ENCODE measurements at places on chromosomes 1 and 21.

- no peak for DNase-seq
Observed at GRCh38 chr1:156899956-156900718, 6.6 kb downstream of the PEAR1 start.

GRCh38 chr1:19325958-19326747 is 14.0 kb downstream of the SLC66A1 start:
- no peak for DNase-seq

DNA sequence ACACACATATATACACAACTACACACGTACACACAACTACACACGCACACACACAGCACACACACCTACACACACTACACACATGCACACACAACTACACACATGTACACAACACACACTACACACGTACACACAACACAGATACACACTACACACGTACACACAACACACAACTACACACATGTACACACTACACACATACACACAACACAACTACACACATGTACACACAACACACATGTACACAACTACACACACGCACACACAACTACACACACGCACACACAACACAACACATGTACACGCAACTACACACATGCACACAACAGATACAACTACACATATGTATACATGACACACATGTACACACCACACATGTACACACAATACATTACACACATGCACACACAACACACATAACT is 318.1 kb downstream of the CAMTA1 start:
- no peak for DNase-seq

- no peak for DNase-seq
Observed at GRCh38 chr1:87024936-87025540, 110.6 kb downstream of the HS2ST1 start.

- DNase-seq, result no peak
Observed at GRCh38 chr1:9815150-9815549, 8.6 kb downstream of the CLSTN1 start.

- DNase-seq, result no peak
Observed at GRCh38 chr1:111538343-111539025, 35.1 kb upstream of the ADORA3 start.

DNA sequence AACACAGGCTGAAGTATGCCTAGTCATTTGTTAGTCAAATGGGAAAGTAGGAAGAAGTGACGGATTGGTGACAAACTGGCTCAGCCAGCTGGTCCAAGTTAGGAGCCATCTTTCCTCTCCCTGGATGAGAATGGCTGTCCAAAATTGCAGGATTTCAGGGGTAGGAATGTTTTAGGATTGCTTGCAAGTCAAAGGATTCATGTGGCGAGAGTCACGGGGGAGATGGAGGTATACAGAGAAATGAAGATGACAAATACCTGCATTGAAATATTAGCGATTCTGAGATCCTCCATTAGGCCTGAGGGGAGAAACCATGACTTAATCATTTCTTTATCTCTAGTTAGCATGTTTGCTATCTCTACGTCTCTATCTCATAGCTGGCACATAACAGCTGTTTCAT is 41.8 kb upstream of the PIGC start:
- no peak for DNase-seq

- no peak for DNase-seq
Observed at GRCh38 chr21:35940074-35940927, 120.0 kb downstream of the SETD4 start.

DNA sequence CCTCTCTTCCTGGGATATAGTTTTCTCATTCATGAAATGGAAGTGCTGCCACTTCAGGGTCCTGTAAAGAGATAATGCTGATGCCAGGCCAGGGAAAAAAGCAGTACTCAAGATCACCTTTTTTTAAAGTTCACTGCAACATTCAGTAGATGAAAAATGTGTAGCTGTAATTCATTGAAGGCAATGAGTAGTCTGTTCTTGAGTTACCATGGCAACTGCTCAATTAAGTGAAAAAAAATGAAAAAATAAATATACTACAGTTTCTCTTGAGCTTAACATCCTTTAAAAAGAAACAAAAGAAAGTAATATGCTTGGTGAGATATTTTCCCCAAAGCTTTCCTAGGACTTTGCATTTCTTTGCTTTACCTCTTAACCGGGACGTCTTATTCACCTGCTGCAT is 183.3 kb downstream of the AK5 start:
- no peak for DNase-seq

DNA sequence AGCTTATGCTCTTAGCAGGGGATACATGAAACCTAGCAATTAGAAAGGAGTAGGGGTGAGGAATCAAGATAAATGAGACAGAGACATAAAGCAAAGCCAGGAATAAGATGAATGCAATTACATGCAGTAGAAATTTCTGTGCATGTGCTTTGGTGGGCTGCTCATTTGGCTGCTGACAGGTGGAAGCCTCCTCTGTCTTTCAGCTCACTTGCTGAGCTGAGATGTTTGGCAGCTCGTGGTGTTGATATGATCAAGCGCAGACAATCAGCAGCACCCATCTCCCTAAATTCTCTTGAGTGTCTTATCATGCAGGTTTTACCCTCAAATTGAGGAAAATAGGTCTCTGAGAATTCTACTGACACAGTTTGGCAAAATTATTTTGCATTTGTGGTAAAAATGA is 108.3 kb upstream of the CD34 start:
- no peak for DNase-seq

DNA sequence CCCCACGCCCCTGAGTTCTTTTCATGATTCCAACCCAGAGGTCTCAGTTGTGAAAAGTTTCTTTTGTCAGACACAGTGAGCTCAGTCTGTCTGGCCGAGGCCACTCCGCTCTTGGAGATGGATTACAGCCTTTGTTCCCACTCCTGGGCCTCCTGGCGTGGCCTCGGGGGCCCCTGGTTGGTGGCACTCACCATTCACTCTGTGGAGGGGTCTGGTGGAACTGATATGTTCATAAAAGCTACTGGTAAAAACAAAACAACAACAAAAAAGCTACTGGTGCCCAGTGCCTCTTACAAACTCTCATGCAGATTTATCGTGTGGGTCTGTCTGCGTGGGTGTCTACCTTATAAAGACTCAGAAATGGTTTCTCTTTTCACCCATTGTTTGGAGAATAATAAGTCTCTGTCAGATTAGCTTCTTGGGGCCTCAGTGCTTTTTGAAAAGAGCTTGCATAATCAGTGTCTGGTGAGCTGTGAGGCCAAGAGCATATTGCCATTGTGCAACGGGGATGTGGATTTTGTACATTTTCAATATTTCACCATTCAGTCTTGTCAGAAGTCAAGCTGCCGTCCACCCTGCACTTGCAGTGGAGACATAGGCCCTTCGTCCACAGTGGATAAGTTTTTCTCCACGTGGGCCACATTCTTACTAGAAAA is 86.7 kb downstream of the GALNT2 start:
- no peak for DNase-seq

DNA sequence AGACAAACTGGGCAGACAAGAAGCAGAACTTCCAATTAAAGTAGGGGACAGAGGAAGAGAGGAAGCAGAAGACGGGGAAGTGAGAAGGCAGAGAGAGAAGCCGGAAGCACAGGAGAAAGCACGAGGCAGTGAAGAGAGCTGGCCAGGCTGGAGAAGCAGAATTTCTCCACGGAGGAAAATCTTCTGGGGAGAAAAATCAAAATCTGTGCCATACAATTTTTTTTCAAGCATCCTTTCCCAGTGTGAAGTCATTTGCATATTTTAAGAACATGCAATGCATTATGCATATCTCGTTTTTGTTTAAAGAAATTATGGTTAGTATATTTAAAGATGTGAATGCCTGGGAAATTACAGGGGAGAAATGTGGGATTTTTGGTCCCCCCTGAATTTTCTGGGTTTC is 7.3 kb upstream of the CAMK2N1 start:
- no peak for DNase-seq

Measured in stimulated activated CD4-positive, alpha-beta T cell treated with anti-CD3 and anti-CD28 coated beads, Interleukin-1b, Interleukin-23, amount 100 ng/mL, for 4 hours (primary cell).